ENCODE measurements at places on chromosomes 12 and 14.

- DNase-seq, result no peak
Measured at GRCh38 chr12:66132408-66132807, 1.9 kb upstream of the LLPH start.

DNA sequence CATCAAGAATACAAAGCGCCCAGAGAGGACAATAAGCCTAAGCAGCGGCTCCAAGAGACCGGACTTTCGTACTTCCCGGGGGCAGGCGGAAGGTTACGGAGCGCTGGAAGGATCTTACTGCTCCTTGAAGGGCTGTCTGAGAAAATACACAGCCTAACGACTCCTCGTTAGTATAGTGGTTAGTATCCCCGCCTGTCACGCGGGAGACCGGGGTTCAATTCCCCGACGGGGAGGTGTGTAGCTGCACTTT is 12.1 kb upstream of the TMPO start:
- peak; percentile 92 for DNase-seq

DNA sequence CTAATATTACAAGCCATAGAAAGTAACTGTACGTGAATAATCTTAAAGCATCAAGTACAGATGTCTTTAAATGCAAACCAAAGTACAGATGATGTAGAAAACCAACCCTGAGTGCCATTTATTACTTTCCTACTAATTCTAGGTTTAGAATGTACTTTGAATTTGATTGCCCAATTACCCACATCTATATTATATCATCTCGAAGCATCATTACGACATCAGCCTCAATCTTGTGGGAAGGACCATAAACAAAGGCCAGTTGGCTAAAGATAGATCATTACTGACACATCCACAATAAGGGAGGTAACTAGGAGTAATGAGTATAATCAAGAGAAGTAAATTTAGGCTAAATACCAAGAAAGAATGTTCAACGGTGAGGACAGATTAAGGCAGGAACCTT is 478.9 kb downstream of the BCAT1 start:
- DNase-seq, result no peak

GRCh38 chr12:4771960-4772566 is 51.9 kb downstream of the GALNT8 start:
- DNase-seq, result no peak

DNA sequence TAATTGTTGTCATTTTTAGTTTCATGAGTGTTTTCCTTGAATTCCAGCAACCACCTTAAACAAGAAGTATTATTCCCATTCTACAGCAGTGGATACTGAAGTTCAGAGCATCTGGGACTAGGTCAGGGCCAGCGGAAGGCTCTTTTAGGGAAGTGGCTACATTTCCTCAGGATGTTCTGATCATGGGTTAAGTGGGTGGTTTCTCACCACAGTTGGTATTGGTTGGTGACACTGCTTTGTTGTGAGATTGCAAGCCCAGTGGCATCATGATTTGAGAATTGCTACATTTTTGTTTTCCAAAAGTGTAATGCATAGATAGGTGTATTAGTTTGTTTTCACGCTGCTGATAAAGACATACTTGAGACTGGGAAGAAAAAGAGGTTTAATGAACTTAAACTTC is 47.1 kb downstream of the SYNE2 start:
- no peak for DNase-seq

DNA sequence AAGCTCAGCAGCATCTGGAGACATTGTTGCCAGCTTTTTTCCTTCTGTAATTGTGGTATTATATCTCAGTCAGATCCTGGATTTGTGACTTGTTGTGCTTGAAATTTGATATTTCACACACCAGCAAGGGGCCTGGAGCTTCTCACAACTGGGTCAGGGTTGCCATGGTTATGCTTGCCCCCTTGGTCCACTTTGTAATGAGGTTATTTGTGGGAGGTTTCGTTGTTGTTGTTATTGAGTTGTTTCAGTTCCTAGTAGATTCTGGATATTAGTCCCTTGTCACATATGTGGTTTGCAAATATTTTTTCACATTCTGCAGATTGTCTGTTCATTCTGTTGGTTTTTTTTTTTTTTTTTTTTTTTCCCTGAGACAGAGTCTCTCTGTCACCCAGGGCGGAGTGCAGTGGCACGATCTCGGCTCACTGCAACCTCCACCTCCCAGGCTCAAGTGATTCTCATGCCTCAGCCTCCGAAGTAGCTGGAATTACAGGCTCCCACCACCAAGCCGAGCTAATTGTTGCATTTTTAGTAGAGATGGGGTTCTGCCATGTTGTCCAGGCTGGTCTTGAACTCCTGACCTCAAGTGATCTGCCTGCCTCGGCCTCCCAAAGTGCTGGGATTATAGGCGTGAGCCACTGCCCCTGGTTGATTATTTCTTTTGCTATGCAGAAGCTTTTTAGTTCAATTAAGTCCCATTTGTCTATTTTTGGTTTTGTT is 80.6 kb upstream of the ETV6 start:
- no peak for DNase-seq

DNA sequence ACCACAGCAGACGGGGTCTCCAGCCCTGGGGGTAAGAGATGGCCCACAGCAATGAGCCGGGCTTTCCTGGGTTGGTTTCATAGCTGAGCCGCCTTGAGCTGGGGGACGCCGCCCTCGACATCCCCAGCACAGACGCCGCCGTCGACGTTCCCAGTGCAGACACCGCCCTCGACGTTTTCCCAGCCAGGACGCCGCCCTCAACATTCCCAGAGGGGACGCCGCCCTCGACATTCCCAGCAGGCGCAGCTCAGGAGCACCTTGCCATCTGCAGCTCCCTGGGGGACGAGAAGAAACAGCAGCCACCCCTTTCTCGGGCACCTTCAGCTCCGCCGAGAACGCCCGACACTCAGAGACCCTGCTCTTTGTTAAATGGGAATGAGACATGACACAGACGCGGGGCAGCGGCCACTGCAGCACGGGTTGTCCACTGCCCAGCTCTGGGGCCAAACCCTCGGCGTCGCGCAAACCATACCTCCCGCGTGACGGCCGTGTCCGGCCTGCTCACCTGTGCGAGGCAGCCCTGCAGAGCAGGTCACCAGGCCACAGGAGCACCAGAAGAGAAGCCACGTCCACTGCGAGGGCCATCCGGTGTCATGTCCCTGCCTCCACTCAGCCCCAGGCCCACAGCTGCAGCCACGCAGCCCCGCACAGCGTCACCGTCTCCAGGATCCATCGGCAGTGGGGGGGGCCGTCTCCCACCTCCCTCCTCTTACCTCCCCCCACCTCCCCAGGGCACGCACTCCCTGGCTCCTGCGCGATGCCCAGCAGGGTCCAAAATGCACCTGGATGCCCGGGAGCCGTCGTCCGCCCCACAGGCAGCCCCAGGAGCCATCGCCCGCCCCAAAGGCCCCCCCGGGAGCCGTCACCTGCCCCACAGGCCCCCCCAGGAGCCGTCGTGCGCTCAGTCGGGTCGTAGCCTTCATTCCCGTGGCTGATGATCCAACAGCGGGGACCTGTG is 77.4 kb upstream of the GALNT9 start:
- no peak for DNase-seq

DNA sequence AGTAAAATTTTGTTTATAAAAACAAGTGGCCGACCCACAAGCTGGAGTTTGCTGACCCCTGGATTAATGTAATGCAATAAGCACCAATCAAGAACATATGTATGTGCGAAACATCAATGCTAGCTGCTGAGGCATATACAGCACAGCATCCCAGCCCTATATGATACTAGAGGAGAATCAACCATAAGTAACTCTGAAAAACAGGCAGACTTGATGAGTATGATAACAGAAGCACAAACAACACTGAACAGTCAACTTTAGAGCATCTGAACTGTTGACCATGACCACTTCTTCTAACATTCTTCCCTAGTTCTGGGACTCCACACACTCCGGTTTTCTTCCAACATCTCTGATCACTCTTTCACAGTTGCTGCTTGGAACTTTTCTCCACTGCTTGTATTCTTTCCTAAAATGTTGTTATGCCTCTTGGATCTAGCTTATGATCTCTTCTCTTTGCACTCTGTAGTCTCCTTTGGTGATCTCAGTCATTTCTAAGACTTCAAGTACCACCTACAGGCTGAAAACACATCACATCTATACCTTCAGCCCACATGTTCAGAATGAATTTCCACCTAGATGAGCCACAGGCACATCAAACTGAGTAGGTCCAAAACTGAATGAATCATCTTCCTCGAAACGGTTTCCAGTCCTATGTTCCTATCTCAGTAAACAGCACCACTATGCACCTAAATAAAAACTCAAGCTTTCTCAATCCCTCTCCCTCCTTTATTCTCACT is 57.2 kb downstream of the STXBP6 start:
- no peak for DNase-seq

DNA sequence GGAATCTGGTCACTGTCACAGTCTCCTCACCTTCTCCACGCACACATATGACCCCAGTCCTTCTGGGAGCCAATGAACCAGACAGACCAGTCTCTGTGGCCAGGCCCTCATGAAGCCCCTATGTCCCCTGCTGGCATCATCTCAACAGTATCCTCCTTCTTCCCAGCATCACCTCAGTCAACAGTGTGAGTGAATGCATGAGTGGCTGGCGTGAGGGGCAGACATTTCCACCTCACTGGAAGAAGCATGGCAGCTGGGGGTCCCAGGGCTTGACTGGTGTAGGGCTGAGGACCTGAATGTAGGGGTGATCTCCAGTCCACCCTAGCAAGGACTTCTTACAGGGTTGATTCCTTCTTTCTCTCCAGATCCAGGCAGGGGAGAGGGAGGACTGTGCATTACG is 1.8 kb downstream of the MAP3K12 start:
- no peak for DNase-seq

Measured in RPMI8226 (cell line).